ENCODE measurements at places on chromosomes 5 and 9. TPM values are rescaled to one million over a fixed set of nuclear protein-coding genes. Genes with fewer than 3 reads are reported as not detected.
A peak's percentile ranks its signal among the peaks of the same experiment; 100 is the strongest.

GRCh38 chr9:15915711-15916110, 362.9 kb downstream of the CCDC171 start:
- DNase-seq = no peak
- H3K4me3 ChIP-seq = no peak overlapping the region
- no peaks in the 10 kb centered on the region for H3K36me3 ChIP-seq
- H3K27ac ChIP-seq = no peak overlapping the region
- no peaks in the 10 kb centered on the region for H3K27me3 ChIP-seq
- H3K4me1 ChIP-seq = no peaks in the 10 kb centered on the region

- H3K4me3 ChIP-seq = no peak overlapping the region
- peaks cover 11% of the 10 kb centered on the region for H3K4me1 ChIP-seq
- no peak overlapping the region for H3K27ac ChIP-seq
- no peaks in the 10 kb centered on the region for H3K36me3 ChIP-seq
- no peaks in the 10 kb centered on the region for H3K27me3 ChIP-seq
- no peak for DNase-seq
Measured at GRCh38 chr5:144183254-144183889, 12.7 kb downstream of the KCTD16 start.

DNA sequence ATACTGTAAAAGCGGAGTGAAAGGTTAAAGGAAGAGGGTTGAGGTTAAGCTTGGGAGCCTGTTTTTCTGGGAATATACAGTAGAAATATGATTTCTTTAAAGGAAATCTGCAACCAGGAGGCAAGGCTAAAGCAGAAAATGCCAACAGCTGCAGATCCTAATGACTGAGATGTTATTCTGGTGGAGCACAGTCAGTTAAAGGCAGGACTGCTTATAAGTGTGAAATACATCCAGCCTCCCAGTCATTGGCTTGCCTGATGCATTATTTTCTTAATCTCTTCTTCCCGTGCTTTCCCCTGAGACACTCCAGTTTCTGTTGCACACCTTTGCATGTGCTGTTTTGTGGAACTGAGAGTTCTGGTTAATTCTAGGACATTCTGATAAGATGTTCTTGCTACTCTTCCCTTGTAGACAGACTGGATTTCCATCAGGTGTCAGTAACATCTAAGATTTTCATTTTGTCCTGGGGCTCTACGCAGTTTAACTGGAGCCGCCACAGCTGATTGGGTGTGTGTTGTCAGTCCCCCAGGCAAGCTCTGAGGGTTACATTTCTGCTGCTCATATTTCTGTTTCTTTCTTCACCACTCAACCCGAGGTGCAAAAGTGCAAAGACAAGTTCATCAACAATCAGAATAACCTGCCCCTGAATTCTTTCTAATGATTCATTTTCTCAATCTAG, 44.4 kb downstream of the CAST start:
- H3K27ac ChIP-seq = no peak overlapping the region
- H3K36me3 ChIP-seq = no peaks in the 10 kb centered on the region
- DNase-seq = no peak
- no peak overlapping the region for H3K4me3 ChIP-seq
- peaks cover 38% of the 10 kb centered on the region for H3K4me1 ChIP-seq

GRCh38 chr5:176612008-176612407, 2.1 kb upstream of the GPRIN1 start:
- no peaks in the 10 kb centered on the region for H3K36me3 ChIP-seq
- no peak overlapping the region for H3K4me3 ChIP-seq
- no peak for DNase-seq
- peaks cover 9% of the 10 kb centered on the region for H3K27me3 ChIP-seq
- H3K4me1 ChIP-seq = peaks cover 7% of the 10 kb centered on the region

DNA sequence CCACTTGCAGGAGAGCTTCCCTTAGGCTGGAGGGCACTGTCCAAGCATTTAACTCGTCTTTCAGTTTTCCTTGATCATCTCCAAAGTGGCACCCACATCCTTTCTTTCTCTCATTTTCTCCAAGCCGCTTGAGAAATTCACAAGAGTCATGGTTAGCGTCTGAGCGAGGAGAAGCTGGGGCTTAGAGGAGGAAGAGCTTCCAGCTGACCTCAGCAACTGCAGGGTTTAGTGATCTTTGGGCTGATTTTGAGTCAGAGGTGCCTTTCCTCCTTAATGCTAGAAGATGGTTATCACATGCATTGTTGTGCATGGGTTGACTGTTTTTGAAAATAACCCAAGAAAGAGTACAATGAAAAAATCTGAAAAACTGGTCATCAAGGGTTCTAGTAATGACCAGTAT, 134.7 kb downstream of the GADD45G start:
- DNase-seq = no peak
- no peak overlapping the region for H3K27ac ChIP-seq
- no peak overlapping the region for H3K4me3 ChIP-seq

- no peak for DNase-seq
- peak overlapping the region; percentile 79 for H3K27ac ChIP-seq
- H3K27me3 ChIP-seq = no peaks in the 10 kb centered on the region
- peaks cover 43% of the 10 kb centered on the region for H3K4me1 ChIP-seq
- no peak overlapping the region for H3K4me3 ChIP-seq
Measured at GRCh38 chr5:40406741-40407211, 272.9 kb upstream of the PTGER4 start.

DNA sequence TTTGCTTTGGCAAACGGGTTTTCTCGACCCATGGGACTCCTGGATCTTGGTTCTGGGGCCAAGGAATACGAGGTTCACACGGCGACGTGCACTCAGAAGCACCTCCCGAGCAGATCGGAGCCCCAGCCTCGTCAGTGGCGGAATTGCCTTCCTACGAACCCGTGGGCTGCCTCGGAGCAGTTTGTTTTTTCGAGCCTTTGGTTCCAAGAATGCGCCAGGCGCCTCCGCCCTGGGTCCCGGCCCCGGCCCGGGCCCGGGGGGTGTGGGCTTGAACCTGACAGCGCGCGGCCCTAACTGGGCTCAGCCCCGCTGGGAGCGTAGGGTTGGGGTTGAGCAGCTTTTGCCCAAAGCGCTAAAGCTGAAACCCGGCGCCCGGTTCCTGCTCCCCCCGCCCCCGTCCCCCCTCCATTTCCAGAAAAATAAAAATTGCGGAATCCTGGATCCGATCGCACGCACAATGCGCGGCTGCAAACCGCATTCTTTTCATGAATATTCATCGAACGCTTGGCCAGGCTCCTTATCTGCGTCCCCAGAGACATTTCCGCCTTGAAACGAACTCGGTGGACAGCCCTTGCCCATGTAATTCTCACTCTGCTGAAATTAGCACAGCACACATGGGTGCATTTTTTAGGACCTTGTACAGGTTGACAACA, 1.0 kb downstream of the BASP1 start:
- DNase-seq = peak; percentile 72
- H3K27me3 ChIP-seq = no peaks in the 10 kb centered on the region
- peaks cover 9% of the 10 kb centered on the region for H3K4me1 ChIP-seq
- peak overlapping the region; percentile 70 for H3K27ac ChIP-seq
- peak overlapping the region; percentile 60 for H3K4me3 ChIP-seq

DNA sequence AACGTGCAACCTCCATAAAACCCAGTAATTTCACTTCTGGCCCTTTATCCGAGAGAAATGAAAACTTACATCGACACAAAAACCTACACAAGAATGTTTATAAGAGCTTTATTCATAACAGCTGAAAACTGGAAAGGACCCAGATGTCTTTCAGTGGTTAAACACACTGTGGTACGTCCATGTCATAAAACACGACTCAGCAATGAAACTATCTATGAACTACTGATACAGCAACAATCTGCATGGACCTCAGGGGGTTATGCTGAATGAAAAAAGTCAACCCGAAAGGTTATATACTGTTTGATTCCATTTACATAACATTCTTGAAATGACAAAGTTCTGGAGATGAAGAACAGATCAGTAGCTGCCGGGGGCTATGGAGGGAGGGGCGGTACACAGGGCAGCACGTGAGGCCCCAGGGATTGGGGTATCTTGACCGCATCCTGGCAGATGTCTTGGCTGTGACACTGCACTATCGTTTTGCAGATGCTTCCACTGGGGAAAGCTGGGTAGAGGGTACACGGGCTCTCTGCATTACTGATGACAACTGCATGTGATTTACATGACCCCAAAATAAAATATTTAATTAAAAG, 4.1 kb downstream of the CCDC127 start:
- H3K36me3 ChIP-seq = peaks cover 5% of the 10 kb centered on the region
- H3K4me1 ChIP-seq = peaks cover 4% of the 10 kb centered on the region
- no peak for DNase-seq
- H3K27me3 ChIP-seq = no peaks in the 10 kb centered on the region
- H3K4me3 ChIP-seq = no peak overlapping the region
- no peak overlapping the region for H3K27ac ChIP-seq

- DNase-seq = no peak
- H3K4me3 ChIP-seq = no peak overlapping the region
- H3K27me3 ChIP-seq = no peaks in the 10 kb centered on the region
- no peaks in the 10 kb centered on the region for H3K36me3 ChIP-seq
- no peaks in the 10 kb centered on the region for H3K4me1 ChIP-seq
Measured at GRCh38 chr5:99004960-99005359, 76.2 kb upstream of the CHD1 start.

GRCh38 chr9:90343991-90344390, 298.6 kb downstream of the DIRAS2 start:
- H3K27me3 ChIP-seq = peaks cover 8% of the 10 kb centered on the region
- DNase-seq = no peak
- no peaks in the 10 kb centered on the region for H3K36me3 ChIP-seq
- H3K27ac ChIP-seq = no peak overlapping the region

DNA sequence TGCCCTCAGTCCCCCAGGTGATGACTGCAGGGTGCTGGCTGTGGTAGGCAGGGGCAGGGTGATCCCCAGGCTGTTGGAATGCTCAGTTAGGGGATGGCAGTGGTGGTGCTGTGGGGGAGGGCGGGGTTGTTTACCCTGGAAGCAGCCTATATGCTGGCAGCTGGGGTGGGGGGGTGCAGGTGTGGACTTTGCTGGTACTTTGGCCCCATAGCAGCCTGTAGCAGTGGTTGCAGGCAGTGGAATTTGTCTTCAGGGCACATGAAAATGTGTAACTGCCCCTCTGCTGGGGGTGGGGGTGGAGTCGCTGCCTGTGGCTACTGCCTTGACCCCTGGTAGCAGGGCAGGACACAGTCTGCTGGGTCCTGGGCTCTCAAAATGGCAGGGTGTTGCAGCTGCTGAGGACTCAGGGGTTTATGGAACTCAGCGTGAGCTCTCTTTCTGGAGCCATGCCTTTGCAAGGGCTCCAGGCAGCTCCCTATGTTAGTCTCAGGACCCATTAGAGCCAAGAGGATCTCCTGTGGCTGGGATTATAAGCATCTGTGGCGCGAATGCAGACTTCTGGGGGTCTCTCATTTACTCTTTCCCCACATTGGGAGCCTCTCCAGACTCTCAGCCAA, 65.0 kb downstream of the RMI1 start:
- H3K4me3 ChIP-seq = no peak overlapping the region
- no peak for DNase-seq
- H3K27ac ChIP-seq = no peak overlapping the region

DNA sequence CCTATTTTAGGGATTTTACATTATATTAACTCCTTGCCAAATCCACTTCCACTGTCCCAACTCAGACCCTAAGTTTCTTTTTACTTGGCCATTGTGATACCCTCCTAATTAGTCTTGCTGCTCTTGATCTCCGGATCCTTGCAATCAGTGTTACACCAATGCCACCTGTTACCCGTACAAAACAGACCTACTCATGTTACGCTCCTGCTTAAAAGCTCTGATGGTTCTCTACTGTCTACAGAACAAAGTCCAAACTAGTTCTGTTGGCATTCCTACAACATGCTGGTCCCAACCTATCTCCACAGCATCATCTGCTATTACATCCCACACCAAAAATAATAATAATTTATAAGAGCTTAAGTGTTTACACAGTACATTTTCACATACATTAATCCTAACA, 9.8 kb downstream of the ECPAS start:
- H3K4me1 ChIP-seq = peaks cover 22% of the 10 kb centered on the region
- no peak overlapping the region for H3K4me3 ChIP-seq
- no peaks in the 10 kb centered on the region for H3K27me3 ChIP-seq
- no peaks in the 10 kb centered on the region for H3K36me3 ChIP-seq
- no peak for DNase-seq
- no peak overlapping the region for H3K27ac ChIP-seq

- H3K4me1 ChIP-seq = no peaks in the 10 kb centered on the region
- no peak for DNase-seq
- H3K36me3 ChIP-seq = no peaks in the 10 kb centered on the region
- H3K4me3 ChIP-seq = no peak overlapping the region
- no peaks in the 10 kb centered on the region for H3K27me3 ChIP-seq
Measured at GRCh38 chr9:90770182-90770738, 31.4 kb upstream of the SYK start.

- DNase-seq = no peak
- H3K4me1 ChIP-seq = no peaks in the 10 kb centered on the region
- H3K27me3 ChIP-seq = no peaks in the 10 kb centered on the region
- no peak overlapping the region for H3K27ac ChIP-seq
- no peaks in the 10 kb centered on the region for H3K36me3 ChIP-seq
Measured at GRCh38 chr9:84823421-84824271, 154.1 kb downstream of the NTRK2 start.

GRCh38 chr5:67680099-67680498, 483.5 kb upstream of the CD180 start:
- no peaks in the 10 kb centered on the region for H3K4me1 ChIP-seq
- H3K36me3 ChIP-seq = no peaks in the 10 kb centered on the region
- H3K27me3 ChIP-seq = no peaks in the 10 kb centered on the region
- DNase-seq = no peak

DNA sequence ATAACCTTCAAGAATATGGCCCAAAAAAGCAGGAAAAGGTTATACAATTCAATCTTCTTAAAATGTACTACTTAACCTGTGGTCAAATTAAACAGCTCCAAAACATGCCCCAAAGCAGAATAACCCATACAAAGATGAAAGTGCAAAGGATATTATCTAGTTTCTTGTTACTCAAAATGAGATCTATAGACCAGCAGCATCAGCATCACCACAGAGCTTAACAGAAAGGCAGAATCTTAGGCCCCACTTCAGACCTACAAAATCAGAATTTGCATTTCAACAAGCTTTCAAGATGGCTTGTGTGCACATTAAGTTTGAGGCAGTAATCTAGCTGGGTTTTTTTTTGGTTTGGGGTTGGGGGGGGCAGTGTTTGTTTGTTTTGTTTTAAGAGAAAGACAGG, 54.0 kb downstream of the SCAI start:
- no peaks in the 10 kb centered on the region for H3K36me3 ChIP-seq
- H3K4me3 ChIP-seq = no peak overlapping the region
- DNase-seq = no peak
- no peaks in the 10 kb centered on the region for H3K27me3 ChIP-seq
- H3K4me1 ChIP-seq = no peaks in the 10 kb centered on the region

- no peaks in the 10 kb centered on the region for H3K36me3 ChIP-seq
- peaks cover 13% of the 10 kb centered on the region for H3K4me1 ChIP-seq
- H3K27me3 ChIP-seq = no peaks in the 10 kb centered on the region
Measured at GRCh38 chr5:102802708-102803458, 47.8 kb downstream of the PAM start.

- no peak overlapping the region for H3K4me3 ChIP-seq
- H3K27ac ChIP-seq = peak overlapping the region; percentile 98
- H3K36me3 ChIP-seq = no peaks in the 10 kb centered on the region
- DNase-seq = no peak
- H3K27me3 ChIP-seq = no peaks in the 10 kb centered on the region
- H3K4me1 ChIP-seq = peaks cover 40% of the 10 kb centered on the region
Measured at GRCh38 chr5:176538989-176539384, 1.8 kb upstream of the RNF44 start.

C9orf85 gene
- total RNA-seq = 10.0 TPM

TLX3 gene
- total RNA-seq = not detected

PCDHA2 gene
- total RNA-seq = 0.35 TPM

STPG3 gene
- total RNA-seq = not detected

TAS2R1 gene
- not detected for total RNA-seq

PCDHB6 gene
- total RNA-seq = 0.75 TPM

MARCOL gene
- total RNA-seq = not detected

IL9 gene
- total RNA-seq = not detected

RMRP gene
- 30,828 TPM for total RNA-seq

DOCK8 gene
- total RNA-seq = 83.4 TPM

TXN gene
- total RNA-seq = 178 TPM

FCHSD1 gene
- total RNA-seq = 13.6 TPM

NUTM2G gene
- total RNA-seq = not detected

Measured in upper lobe of right lung (tissue), 1 donor.